AG09319 (cell line): ENCODE measurements at places on chromosomes 7 and 10.

GRCh38 chr7:139748941-139749340, 28.9 kb downstream of the HIPK2 start:
- DNase-seq, result no peak

DNA sequence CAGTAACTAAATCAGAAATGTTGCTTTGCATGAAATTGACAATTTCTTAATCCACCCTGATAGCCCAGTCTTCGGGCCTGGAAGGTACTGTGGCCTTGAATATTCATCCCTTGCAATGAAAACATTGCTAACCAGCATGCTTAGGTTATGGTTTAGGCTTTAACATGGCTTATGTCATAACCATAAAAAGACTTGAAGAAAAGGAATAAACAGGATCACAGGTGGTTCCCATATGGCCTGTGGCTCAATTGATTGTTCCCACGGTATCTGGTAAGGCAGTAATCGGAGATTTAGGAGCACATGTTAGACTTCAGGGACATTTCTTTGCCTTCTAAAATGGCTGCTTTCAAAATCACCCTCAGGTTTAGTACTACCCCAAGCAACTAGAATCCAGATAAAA, 139.5 kb downstream of the ST7 start:
- DNase-seq, result peak; percentile 34

DNA sequence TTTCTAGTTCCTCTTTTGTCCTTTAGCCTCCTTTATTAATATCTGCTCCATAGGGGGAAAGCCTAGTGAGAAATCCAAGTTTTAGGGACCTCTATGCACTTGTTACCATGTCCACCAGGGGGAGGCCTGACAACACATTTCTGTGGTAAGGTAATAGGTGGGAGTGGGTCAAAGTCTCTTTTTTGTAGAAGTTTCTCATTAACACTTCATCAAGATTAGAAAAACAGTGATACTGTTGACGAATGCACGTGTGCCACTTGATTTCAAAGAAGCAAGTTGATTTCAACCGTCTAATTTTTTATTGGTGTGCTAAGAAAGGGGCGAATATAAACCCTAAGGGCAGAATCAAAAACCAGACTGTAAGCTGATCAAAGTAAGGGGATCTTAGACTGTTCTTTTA, 30.6 kb downstream of the CISD1 start:
- no peak for DNase-seq

GRCh38 chr10:44769450-44769849, 141.7 kb upstream of the TMEM72 start:
- DNase-seq, result no peak

DNA sequence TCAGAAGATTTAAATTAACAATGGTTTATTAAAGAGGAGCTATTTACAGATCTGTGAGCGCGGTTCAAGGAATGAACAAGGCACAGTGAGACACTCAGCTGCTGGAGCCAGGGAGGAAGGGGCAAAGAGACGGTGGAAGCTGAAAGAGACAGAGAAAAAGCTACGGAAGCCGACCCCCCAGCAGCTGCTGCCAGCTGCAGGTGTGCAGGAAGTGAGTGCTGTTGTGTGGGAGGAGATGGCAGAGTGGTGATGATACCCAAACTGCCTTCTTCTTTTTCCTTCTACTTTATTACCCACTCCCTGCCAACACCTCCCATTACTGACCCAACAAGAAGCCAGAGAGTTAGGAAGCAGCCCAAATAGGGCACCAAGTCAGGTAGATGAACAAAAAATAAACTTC, 41.9 kb upstream of the MBL2 start:
- DNase-seq, result no peak

GRCh38 chr10:114987995-114988394, 50.0 kb downstream of the TRUB1 start:
- no peak for DNase-seq

- DNase-seq, result no peak
Observed at GRCh38 chr7:98354052-98354451, 46.8 kb downstream of the BAIAP2L1 start.
